ENCODE measurements at places on chromosomes 6 and 20. TPM values are rescaled to one million over a fixed set of nuclear protein-coding genes. Genes with fewer than 3 reads are reported as not detected.

GRCh38 chr20:4869290-4870193, 131.8 kb downstream of the SLC23A2 start:
- no peak for DNase-seq

DNA sequence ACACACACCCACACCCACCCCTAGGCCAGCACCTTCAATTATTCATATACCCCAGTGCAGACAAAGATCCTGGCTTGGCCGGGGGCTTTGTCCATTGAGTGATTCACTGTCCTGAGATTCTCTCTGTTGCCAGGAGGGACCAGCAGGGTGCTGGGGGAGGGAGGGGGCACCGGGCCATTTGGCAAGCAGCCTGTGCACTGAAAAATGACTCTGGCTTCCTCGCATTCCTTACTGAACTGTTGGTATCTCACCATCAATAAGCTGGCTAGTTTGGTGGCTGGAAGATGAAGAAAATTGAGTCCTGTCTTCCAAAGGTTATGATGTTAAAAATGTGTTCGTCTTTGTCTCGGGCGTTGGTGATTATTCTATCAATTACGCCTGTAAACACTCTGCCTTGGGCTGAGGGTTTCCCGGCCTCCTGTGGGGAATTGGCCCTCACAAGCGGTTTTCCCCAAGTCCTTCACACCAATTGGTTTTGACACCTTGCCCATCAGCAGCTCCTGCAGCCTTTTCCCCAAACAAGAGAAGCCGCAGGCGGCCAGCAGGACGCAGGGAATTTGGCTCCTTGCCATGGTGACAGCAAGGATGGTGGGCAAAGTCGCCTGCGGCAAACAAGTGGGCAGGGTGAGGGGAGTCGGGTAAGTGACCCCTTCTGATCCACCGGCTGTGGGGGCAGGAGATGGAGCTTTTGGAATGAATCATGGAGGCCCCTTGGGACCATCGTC, 4.9 kb downstream of the VSTM2L start:
- DNase-seq: no peak

DNA sequence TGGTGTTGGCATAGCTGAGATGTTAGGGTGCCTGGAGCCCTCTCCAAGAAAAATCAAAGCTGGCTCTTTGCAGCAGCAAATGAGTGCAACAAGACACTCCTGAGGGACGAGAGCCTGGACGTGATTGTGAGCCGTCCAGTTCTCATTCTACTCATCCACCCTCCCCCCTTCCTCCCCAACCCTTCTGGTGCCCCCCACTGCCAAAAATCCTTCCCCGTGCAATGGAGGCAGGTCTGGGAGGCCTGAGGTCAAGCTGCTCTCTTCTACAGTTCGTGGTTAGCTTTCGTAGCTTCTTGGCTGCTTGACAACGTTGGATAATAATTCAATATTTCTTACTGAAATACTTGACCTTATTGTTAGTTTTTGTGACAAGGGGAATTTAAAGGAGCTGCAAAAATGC, 185.3 kb upstream of the SUPT3H start:
- DNase-seq: no peak

GRCh38 chr6:41811095-41811494, 23.6 kb downstream of the TOMM6 start:
- no peak for DNase-seq

DNA sequence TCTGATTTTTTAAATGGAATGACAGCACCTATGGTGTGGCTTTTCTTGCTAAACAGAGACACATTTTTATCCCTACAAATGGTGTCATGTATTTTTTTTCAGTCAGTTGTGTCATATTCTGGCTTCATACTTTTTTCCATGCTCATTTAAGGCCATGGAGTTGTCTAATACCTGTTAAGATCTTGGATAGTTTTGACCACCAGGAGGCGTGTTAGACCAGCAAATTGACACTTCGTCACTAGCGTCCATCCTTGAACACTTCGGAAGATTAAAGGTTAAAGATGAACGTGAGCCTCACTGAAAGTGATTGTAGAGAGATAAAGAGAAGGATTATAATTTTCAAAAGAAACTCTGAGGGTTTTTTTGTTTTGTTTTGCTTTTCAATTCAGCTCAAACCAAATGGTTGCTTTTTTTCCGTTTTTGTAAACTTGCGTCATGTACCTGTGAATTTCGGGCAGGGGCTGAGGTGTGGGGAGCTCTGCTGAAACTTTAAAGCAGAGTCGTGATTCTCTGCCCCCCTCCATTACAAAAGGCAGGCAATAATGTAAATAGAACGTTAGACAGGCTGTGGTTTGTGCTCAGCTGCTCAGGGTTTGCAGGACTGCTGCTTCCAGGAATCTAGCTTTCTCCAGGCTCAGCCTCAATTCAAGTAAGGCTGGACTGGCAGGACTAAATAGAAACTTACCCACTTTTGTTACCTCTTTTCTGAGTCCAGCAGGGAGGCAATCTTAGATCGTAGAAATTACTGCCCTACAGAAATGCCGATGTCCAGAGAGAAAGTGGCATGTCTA, 245.1 kb downstream of the FOXA2 start:
- DNase-seq: no peak

DNA sequence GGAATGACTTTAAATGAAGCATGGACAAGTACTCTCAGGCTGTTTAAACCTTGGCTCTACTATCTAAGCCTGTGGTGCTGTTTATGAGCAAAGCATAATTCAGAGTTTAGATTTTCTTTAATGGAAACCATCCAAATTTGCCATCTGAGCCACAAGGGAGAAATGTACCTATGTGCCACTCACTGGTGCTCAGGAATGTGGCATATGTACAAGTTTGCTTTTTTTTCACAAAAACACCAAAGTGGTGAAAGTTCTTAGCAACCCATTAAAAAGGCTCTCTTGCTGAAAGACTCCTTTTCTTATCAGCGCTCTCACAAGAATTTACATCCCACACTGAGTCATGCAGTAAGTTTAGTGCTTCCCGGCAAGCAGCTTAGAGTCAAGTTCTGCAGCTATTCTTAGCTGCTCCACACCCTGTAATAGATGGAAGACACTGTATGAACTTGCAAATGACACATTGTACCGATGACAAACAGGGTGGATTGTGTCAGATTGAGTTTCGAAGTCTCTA, 57.3 kb upstream of the MLIP start:
- no peak for DNase-seq

DNA sequence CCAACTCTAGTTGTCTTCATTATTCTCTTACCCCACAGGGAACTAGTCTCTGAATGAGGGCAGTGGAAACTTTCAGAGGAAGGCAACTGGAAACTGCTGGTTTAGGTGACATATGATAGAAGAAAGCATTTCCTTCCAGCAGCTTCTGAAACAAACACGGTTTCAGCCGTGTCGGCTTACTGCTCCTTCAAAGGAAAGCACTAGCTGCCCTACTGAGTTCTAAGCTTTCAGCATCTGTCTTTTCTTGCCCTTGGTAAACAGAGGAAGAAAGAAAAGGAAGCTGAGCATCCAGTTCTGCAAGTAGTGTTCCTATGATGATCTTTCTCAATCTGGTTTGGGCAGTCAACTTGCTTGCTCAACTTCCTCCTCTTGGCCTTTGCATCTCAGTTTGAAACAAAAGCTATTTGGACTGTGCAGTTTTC, 117.5 kb upstream of the CEP85L start:
- no peak for DNase-seq

DNA sequence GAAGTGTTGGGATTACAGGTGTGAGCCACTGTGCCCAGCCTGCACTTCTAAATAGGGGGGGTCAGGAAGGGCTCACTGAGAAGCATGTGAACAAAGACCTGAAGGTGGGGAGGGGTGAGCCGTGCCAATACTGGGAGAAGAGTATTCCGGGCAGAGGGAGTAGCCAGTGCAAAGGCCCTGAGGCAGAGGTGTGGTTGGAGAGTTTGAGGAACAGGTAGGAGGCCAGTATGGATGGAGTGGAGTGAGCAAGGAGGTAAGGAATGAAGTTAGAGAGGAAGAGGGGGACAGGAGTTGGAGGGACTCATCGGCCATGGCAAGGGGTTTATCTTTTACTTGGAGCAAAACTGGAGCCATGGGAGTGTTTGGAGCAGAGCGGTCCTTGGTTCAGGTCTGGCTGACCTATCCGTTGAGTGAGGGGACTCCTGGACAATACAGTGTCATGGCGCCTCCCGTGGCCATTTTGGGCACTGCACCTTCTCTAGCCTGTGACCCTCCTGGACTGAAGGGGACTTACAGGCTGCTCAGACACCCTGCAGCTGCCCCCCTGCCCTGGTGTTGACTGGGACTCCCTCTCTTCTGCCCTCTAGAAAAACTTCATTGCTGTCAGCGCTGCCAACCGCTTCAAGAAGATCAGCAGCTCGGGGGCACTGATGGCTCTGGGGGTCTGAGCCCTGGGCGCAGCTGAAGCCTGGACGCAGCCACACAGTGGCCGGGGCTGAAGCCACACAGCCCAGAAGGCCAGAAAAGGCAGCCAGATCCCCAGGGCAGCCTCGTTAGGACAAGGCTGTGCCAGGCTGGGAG, 12.1 kb downstream of the FOXS1 start:
- peak; percentile 72 for DNase-seq

DNA sequence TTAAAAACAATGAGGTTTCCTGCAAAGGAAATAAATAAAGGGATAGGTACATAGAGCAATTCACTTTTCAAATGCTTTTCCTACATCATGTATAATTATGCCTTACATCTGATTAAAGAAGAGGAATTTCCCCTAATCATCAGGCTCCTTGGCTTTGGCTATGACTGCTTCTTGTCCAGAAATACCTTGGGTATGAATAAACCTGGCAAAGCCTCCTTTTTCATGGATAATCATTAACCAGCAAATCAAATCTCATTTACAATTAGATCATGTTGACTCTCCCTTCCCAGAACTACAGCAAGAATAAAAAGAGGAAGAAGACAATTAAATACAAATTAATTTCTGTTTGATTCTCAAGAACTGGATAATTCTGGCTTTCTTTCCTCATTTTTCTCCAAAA, 58.0 kb upstream of the CD2AP start:
- no peak for DNase-seq

DNA sequence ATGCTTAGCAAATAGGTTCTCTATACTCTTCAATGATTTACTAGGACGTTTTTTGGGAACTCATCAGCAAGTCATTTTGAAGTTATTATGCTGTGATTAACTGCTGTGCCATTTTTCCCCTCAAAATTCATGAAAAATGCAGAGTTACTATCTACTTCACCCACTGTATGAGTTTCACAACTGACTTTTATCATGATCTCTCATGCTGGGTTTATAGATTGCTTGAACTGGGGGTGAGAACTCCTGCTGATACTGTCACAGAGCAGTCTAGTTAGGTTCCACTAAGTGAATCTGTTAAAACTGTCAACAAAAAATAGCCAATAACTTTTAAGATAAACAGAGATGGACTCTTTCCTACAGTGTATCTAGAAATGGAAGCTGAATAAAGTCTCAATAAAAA, 136.7 kb downstream of the EYS start:
- DNase-seq: no peak

DNA sequence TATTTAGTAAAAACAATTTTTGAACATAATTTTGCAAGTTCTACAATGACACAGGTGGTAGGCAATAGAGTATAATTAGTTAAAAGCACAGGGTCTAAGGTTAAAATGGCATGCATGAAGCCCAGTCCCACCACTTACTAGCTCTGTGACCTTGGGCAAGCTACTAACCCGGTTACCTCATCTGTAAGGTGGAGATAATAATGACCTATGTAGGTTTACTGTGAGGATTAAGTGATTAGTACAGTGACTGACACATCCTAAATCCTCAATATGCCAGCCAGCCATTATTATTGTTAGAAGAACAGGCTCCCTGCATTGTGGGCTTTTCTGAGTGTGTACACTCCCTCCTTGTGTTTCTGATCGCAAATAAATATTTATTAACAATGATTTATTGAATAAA, 26.2 kb downstream of the ATXN1 start:
- DNase-seq: no peak

GRCh38 chr6:44028789-44029310, 98.4 kb downstream of the MRPL14 start:
- DNase-seq: no peak

GRCh38 chr6:111552958-111553357, 52.7 kb downstream of the TRAF3IP2 start:
- no peak for DNase-seq

DNA sequence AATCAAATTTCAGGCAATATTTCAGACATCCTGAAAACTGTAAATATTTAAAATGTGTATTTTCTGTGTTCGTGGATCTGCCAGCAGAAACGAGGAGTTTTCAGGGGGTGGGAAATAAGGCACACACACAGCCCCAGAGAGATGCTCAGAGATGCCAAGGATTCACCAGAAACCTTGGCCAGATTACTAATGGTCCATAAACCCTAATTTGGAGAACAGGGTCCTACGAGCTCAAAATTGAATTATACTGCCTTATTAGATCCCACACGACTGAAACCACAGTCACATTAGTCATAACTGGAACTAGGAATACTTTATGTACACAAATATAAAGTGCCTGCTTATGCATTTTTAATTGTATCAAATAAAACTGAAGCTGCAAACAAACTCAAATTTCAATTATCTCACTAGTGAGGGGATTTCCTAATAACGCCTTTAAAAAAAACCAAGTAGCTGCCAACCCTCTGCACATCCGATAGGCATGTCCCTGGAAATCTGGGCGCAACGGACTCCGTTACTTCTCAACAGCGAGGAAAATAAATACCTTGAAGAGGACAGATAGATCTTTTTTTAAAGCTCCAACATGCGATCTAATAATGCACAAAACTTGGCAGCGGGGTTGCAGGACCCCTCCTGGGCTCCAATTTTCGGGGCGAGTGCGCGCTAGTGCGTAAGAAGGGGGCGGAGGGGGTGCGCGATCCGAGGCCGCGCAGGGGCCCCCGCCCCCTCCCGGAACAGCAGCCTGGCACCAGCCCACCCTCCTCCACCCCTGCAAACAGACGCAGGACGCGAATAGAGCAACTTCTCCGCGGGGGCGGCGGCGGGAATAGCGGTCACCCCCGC, 897 bp downstream of the CHD6 start:
- peak; percentile 55 for DNase-seq

DNA sequence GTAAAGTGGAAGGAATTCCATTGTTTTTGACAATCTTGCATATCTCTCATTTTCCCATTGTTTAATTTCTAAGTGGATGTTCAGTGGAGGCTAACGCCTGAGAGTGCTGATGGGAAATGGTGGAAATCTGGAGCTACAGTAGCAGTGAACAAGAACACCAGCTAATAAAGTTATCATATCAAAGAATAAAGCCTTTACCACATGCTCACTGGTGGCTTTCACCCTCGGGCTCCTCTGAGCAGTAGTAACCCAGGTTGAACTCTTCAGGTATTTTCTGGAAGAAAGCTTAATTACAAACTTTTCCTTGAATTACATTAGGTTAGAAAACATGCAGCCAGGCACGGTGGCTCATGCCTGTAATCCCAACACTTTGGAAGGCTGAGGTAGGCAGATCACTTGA, 10.4 kb upstream of the ACAT2 start:
- no peak for DNase-seq

Gene ADAT2
- total RNA-seq: 22.8 TPM

Gene GSTA3
- total RNA-seq: not detected

Gene UBD
- total RNA-seq: not detected

Gene C20orf96
- total RNA-seq: 11.7 TPM

Gene PLA2G7
- 9.6 TPM for total RNA-seq

Gene NR2E1
- total RNA-seq: not detected

Gene GSTA2
- not detected for total RNA-seq

Gene DCDC2
- 0.14 TPM for total RNA-seq

Gene BMP6
- not detected for total RNA-seq
